ENCODE measurements at places on chromosomes 3 and 15.

DNA sequence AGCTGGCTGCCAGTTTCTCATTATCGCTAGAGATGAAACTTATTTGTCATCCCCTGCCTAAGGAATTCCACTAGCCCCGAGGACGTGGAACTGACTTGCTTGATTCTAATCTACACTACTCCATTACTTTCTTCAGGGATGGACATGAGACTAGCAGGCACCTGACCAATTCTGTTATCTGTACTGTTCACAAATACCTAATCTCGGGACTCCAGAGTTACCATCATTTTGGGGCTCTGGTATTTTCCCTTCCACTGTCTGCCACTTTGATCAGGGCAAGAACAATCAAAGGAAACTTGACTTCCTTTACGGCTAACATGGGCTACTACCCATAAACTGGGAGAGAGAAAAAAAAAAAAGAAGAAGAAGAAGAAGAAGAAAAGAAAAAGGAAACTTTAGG, 27.8 kb downstream of the BMF start:
- no peak for DNase-seq

DNA sequence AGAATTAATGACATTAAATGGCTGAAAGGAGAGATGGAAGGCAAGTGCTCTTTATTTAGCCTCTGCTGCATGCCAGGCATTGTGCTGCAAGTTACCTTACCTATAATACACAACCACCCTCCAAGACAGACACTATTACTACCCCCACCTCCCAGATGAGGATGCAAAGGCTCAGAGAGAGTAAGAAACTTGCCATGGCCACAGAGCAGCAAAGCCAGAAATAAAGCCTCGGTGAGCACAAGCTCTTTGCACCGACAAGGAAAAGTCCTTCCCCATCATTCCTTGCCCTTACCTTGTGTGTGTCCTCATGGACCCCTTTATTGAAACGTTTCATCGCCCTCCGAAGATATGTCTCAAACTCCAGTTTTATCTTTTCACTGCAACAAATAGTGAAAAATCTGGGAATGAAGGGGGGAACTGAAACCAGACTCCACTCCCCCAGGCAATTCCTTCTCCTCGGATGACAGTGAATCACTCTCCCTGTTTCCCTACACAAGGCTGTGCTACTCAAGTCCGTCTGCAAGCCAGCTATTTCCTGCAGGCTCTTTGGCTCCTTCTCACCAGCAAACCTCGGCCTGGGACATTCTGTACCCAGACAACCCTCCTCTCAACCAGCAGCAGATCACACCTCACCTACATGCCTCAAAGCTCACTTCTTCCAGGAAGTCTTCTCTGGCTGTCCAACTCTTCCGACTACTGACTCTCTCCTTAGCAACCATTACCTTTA, 11.4 kb downstream of the XPC start:
- DNase-seq = no peak

DNA sequence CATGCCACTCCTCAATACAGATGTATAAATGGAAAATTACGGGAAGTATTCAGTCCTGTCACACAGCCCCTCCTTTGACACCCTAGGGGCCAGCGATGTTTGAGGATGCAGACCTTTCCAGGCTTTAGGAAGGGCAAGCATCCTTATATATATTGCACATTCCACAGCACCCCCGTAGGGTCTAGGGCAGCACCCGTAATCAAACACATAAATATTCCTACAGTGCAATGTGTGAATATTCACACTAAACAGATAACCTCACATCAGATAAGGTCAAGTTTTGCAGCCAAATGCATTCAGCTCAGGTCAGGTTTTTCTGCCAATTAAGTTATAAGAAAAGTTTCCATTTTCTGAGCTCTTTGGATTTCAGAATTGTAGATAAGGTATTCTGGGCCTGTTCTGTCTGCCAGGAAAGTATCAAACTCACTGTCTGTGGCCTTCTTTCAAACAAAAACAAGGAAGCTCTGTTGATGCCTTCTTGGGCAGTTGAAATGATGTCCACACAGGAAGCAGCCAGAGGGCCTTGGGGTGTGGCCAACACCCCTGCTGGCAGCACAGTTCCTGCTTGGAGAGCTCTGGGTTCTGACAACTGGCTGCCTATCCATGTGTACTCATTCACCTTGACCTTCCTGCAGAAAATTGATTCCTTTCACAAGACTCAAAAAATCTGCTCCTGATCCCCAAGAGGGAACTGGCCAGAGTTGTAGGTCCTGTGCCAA, 427.0 kb downstream of the NTRK3 start:
- no peak for DNase-seq

DNA sequence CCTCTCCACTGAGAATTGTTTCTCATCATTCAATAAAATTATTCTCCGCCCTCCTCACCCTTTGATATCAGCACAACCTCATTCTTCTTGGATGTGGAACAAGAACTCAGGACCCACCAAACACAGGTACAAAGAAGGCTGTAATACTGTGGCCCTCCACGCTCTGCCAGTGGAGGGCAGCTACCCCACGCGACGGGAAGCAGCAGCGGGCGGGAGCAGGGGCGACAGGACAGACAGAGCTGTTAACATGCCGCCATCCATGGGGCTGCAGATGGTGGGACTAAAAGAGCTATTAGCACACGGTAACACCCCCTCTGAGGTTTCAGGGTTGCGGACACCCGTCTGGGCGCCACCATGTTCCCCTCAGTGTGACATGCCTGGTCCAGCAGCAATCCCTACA, 37.5 kb downstream of the EMC4 start:
- DNase-seq = no peak

DNA sequence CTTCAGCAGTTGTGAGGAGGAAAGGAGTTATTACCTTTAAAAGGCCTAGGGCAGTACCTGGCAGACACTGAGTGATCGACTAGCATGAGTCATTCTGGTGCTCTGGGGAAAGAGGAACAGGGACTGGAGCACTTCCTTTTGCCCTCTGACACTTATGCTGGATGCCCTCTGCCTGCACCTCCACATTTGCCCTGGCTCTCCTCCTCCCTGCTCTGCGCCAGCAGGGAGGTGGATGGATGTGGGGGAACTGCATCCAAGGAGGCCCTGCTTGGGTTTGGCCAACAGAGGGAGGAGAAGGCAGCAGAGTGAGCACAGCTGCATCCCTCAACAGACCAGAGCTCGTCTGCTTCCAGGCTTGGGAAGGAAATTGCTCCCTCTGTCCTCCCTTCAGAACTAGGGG, 75.0 kb downstream of the SEMA5B start:
- DNase-seq = no peak

DNA sequence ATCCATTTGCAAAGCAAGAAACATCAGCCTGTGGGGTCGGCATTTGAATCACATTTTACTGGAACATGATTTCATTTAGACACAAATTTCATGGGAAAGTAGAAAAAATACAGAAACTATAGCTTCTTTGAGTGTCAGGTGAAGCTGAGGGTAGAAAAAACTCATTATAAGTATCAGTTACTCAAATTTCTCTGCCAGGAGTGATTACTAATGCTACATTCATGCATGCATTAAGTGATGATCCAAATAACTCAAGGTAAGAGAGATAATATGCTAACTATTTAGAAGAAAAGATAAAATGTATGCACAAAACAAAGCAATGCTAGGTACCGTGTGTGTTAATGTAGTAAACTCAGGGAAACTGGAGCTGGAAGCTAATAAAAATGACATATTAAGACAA, 406.0 kb downstream of the GAP43 start:
- no peak for DNase-seq

DNA sequence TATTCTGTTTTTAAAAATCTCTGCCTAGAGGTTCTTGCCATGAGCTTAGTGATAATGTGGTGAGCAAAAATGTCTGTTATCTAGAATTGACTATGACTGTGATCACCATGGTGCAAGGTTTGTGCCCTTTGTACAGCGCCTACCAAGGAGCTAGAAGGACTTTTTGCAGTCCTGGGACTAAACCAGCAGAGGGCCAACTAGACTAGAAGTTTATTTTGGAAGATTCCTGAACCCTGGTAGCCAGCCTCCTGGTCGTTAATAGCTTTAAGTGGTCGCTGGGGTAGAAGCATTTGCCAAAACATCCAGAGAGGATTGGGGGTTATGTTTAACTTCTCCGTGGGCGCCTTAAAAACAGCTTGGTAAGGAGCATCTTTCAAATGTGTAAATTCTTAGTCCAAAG, 7.8 kb downstream of the SCG5 start:
- no peak for DNase-seq

DNA sequence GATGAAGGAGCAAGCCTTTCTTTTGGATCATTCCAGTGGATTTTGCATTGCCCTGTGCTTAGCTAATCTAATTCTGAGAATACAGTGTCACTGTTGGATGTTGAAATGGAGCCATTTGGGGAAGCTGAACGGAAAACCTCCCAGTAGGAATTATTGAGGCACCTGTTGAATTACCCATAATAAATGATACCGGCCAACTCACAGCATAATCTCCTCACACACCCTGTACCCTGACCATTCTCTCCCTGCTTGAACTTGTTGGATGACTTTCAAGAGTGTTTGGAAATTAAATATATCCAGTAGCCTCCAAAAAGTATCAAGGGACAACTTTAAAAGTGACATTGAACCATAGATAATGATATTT, 171.4 kb upstream of the HES1 start:
- DNase-seq = no peak

GRCh38 chr3:12060139-12060845, 56.1 kb downstream of the SYN2 start:
- no peak for DNase-seq

DNA sequence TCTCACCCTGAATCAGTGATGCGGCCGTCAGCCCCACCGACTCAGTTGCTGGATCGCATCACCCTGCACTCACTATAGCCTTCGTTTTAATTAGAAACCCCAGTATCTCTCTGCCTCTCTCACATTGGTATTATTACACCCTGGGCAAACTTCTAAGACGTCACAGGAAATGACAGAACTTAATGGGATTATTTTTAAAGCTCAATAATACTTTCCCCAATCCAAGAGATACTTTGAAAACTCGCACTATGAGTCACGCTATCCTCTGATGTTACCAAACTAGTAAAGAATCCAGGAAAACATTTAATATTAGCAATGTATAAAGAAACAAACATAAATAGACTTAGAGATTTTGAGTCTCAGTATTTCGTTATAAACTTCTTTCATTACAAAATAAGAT, 36.6 kb downstream of the RUBCN start:
- DNase-seq = no peak

- DNase-seq = no peak
Measured at GRCh38 chr3:53795176-53795575, 51.0 kb downstream of the CHDH start.

- DNase-seq = no peak
Measured at GRCh38 chr3:55897573-55898224, 410.6 kb upstream of the WNT5A start.

DNA sequence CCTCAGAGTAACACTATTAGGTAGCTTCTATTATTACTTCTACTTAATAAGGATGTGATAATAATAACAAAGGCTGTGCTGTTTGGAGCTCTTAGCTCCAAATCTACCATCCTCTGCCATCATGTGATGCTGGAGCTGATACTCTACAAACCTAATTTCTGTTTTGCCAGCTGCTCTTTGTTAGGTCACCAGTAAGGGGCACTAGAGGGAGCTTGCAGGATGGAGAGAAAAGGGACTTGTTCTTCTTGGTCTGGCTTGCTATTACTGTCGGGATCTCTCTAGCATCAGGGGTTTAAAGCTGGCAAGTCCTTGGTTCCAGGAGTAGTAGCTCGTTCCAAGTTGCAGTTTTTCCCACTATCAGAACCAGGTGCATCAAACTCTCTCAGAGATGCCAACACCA, 194.9 kb upstream of the KBTBD8 start:
- no peak for DNase-seq

DNA sequence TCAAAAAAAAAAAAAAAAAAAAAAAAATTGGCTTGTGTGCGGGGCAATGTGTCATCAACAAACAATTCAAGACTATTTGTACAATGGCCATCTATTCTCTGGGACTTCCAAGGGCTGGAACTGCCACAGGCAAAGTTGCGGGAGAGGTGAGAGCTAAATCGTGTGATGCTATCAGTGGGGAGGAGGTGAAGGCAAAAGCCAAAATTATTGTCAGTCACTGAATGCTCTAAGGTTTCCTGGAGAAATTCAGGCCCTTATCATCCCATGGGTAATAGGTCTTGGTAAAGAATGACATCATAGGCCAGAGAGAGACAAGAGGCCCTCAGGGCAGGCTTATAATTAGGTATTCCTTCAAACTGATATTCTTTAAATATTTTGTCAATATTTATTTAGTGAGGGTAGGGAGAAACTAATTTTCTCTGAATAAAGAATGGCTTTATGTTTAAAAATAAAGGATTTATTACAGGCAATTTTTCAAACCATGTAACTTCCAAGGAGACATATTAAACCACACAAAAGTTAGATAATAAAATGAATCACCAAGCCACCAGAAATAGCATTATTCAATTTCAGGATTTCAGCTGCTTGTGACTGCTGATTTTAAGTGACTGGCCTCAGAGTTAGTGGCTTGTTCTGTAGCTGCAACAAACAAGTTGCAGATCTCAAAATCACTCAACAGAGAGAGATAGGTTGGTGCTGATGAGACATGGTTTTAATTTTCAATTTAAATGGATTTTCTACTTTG, 226.3 kb upstream of the MRPL3 start:
- DNase-seq = no peak

DNA sequence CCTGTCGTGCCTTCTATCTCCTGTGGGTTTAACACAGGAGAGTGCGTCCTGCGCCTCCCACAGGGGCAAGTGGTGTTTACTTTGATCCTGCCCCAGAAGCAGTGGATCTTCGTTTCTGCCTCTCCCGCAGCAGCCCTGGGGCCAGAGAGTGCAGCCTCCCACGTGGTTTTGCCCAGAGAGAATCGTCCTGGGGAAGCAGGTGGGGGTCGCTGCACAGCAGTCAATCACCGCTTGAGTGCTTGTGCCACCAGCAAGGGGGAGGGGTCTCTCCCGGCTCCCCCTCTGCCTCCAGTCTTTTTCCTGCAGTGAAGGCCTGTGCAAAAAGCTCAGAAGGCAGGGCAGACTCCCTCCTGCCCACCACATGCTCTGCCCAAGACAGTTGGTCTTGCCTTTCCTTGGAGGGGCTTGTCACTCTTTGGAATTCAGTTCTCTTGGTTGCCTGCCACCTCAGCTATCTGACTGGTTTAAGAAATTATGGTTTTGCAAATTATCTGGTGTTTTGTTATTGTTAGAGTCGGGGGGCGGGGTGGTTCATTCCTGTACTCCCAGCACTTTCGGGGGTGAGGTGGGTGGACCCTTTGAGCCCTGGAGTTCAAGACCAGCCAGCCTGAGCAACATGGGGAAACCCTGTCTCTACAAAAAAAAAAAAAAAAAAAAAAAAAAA, 26.9 kb downstream of the STOML1 start:
- no peak for DNase-seq

- DNase-seq = no peak
Measured at GRCh38 chr3:157906627-157907026, 199.6 kb downstream of the SHOX2 start.

DNA sequence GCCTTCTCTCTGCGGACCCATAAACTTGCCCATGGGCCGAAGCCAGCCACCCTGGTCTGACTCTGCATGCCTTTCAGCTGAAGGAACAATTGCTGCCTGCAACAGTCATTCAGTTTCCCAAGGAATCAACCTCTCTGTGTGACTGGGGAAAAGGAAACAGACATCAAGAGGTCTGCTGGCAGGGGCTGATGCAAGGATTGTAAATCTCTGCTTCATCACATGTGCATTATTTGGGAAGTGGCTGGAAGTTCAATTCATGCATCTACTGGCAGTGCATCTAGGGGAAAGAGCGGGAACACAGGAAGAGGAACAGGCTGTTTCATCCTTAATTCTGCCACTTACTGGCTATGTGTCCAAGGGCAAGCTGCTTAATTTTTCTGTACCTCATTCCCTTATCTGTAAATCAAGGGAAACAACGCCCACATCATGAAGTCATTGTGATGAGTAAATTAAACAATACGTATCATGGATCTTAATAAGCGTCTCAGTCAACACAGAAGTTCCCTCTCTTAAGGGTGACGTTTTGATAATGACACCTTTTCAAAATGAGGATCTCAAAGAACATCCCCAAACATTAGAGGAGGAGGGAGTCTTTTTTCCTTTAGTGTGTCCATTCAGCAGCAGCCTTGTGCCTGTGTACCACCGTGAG, 17.4 kb upstream of the ADPGK start:
- DNase-seq = no peak
